ENCODE measurements at places on chromosomes 16 and 17.

DNA sequence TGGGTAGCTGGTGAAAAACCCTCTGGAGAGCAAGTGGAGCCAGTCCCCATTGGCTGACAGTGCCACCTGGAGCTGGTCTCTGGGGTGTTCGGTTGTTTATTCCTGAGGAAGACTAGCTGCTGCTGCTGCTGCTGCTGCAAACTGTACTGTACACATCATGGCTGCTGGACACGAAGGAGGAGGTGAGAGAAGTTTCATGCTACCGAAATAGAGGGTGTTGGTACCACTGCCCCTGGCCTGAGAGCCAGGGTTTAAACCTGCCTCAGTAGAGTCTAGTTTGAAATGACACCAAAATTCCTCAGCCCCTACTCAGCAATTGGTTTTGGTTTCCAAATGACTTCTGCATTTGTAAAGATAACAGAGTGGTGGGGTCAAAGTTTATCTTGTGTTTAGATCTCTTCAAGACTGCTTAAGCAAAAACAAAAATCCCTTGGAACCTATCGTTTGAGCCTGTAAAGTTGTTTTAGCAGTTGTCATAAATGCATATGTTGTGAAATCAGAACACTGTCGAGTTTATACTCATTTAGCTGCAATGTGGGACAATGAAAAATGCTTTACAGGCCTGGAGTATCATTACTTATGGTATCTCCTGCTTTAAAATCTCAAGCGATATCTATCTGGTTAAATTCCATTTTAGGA, 40.8 kb downstream of the CYB5B start:
- no peak for DNase-seq

GRCh38 chr16:74071996-74072535, 224.5 kb upstream of the PSMD7 start:
- no peak for DNase-seq

GRCh38 chr16:67764158-67764667, 42.1 kb downstream of the RANBP10 start:
- no peak for DNase-seq

GRCh38 chr17:4108397-4108796, 34.4 kb downstream of the ZZEF1 start:
- DNase-seq: no peak

DNA sequence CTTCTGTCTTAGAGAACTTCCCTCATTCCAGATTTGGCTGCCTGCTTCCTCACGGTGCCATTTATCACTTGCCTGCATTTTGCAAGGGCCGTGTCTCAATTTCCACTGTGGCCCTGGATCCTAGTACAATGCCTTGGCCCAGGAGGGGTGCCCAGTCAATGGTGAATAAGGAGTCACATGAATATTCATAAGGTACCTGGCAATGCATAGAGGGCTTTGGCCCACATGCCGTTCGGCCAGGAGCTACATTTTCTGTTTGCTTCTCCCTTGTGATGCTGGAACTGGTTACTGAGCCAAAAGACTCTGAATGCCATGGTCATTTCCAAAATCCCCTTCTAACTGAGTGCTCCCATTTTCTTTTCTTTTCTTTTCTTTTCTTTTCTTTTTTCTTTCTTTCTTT, 4.8 kb upstream of the PIRT start:
- DNase-seq: no peak

- no peak for DNase-seq
Observed at GRCh38 chr17:75352079-75352569, 53.4 kb downstream of the GRB2 start.

Data from stimulated activated CD8-positive, alpha-beta memory T cell treated with anti-CD3 and anti-CD28 coated beads, Interleukin-4, amount 100 ng/mL, for 1 hour (primary cell).